ENCODE measurements at places on chromosomes 5 and 9.

- no peak for DNase-seq
These were observed 6.0 kb upstream of the FAM163B start for GRCh38 chr9:133615186-133615585.

DNA sequence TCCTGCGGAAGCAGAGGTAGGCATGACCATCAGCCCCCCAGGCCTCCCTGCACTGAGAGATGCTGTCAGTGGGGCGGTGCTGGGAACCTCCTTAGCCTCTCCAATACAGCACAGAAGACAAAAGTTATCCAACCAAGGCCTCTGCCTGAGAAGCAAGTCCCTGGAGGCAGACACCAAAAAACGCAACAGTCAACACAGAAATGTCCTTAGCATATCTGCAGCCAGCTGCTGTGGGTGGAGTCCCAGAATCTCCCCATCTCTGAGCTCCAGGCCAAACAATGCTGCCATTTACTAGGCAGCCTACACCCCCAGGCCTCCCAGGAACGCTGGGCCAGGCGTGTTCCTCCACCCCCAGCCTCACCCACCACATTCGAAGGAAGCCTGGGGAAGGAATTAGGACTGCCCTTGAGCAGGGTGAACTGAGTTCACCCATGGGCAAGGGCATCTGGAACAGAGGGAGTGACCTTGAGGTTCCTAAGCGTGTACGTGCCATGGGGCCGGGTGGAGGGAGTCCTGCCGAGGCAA lies 43.7 kb downstream of the STK10 start:
- DNase-seq, result no peak

DNA sequence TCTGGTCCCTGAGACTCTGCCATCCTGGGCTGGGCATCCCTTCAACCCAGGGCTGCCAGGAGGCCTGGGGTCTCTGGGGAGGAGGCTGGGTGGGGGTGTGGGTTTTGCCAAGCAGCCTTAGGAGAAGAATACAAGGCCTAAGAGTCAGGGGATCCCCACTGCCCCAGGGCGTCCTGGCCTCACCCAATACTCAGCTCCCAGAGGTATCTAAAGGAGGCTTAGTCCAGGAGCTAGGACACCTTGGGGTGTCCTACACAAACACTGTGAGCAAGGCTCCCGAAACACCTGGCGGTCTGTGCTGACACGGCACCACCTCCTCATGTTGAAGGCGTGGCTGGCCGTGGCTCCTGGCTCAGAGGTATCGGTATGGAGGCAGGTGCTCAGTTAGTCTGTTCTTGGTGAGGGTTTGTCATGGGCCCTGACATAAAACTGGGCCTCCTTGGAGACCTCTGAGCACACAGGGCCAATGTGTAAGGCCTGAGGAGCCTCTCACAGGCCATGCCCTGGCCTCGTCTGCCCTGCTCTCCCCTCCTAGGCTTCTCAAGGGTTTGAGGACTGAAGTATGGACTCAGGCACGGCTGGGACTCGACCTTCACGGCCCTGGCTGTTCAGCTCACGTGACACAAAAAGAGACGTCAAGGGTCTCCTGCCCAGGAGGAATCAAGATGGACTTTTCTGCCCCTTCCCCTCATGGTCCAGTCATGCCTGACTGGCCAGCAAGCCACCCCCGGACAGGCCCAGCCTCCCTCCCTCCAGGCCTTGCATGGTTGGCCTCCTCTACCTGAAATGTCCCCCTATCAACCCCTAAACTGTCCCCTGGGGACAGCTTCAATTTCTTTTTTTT lies 277.3 kb downstream of the FSTL4 start:
- no peak for DNase-seq

- no peak for DNase-seq
These were observed 19.9 kb downstream of the NEURL1B start for GRCh38 chr5:172660974-172661373.

GRCh38 chr5:113652161-113652560 lies 138.7 kb downstream of the YTHDC2 start:
- DNase-seq, result no peak

GRCh38 chr9:16871336-16872151 lies 1.1 kb upstream of the BNC2 start:
- peak; percentile 16 for DNase-seq

DNA sequence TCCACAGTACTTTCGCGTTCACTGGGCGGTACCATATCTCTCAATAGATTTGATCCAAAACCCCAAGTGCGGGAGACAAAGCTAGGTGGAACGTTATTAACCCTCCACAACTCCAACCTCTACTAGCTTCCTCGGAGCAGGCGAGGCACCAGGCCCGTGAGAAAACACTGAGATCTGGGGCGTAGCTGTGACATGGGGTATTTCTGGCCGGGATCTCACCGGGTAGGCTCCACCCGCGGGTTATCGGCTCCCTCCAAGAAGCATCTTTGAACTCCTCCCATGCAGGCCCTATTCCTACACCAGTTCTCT lies 350 bp upstream of the SLC25A46 start:
- DNase-seq, result no peak

GRCh38 chr9:87122947-87123685 lies 175.8 kb upstream of the GAS1 start:
- DNase-seq, result no peak

DNA sequence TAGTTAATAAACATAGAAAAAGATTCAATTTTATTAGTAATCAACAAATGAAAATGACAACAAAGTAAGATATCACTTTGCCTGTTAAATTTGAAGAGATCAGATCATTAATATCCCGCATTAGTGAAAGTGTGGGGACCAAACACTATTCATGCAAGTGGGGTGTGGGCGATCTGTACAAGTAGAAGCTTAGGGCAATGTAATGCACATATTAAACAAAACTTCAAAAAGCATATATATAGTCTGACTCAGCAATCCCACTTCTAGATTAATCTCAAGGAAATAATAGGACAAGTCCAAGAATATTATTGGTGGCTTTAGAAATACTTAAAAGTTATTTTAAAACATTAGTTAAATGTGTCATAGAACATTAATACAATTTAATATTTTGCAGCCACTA lies 188.5 kb downstream of the LRRC70 start:
- DNase-seq, result no peak

GRCh38 chr9:119788921-119789320 lies 419.7 kb upstream of the BRINP1 start:
- DNase-seq, result no peak

DNA sequence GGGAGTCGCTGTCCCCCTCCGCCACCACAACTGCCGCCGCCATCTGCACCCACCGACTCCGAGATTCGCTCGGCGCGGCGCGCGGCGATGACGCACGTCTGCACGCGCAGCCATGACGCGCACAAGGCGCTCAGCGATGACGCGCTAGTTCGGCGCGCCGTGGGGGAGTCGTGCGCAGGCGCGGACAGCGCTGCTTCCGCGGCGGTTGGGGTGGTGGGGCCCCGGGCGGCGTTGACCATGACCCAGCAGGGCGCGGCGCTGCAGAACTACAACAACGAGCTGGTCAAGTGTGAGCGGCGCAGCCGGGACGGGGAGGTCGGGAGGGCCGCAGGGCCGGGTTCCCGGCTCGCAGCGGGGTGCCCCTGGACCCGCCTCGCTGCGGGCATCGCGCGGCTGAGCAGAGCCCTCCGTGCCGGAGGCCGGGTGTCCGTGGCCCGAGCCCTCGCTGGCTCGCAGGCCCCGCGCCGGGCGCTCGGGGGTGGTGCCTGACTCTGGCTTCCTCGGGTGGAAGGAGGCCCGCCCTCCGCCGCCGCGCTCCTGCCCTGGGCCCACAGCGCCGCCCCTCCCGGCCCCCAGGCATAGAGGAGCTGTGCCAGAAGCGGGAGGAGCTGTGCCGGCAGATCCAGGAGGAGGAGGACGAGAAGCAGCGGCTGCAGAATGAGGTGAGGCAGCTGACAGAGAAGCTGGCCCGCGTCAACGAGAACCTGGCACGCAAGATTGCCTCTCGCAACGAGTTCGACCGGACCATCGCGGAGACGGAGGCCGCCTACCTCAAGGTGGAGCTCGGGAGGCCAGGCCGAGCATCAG lies at the start of the genes ANAPC2 and SSNA1:
TSS of gene ANAPC2 (minus strand) at position 71 of the 807 bp plus-strand sequence. CDS start at position 43, 28 bp downstream.
TSS of gene SSNA1 (plus strand) at position 187 of the 807 bp plus-strand sequence. CDS start at position 238, 51 bp downstream.
- peak; percentile 93 for DNase-seq

GRCh38 chr5:79806741-79807140 lies 117.1 kb downstream of the CMYA5 start:
- no peak for DNase-seq

GRCh38 chr5:103110403-103110802 lies 9.5 kb downstream of the GIN1 start:
- DNase-seq, result no peak

GRCh38 chr5:6995115-6995514 lies 281.9 kb downstream of the TENT4A start:
- no peak for DNase-seq

DNA sequence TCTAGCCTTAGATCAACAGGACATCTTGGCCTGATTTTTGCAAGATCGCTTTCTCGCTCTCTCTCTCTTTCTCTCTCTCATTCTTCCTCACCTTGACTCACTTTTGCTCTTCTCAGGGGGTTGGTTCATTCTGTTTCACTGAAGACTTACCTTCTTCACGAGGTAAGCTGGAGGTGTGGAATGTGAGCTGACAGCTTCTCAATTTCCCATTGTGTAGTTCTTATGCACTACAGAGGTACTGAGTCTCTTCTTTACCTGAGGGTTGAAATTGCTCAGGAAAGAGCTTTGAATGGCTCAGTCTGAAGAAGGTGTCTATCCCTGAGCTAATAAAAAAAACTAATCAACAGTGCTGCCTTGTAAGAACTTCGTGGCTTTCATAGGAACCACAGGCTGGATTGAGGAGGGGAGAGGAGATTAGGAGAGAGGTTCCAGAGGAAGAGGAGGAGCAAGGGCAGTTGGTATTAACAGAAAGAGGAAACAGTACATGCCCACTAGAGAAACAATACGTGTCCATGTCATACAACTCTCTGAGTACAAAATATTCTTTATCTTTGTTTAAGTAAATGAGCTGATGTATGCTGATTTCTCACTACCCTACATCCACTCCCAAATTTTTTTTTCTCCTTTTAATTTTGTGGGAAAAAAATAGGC lies 192.2 kb downstream of the TMEM167A start:
- DNase-seq, result no peak

DNA sequence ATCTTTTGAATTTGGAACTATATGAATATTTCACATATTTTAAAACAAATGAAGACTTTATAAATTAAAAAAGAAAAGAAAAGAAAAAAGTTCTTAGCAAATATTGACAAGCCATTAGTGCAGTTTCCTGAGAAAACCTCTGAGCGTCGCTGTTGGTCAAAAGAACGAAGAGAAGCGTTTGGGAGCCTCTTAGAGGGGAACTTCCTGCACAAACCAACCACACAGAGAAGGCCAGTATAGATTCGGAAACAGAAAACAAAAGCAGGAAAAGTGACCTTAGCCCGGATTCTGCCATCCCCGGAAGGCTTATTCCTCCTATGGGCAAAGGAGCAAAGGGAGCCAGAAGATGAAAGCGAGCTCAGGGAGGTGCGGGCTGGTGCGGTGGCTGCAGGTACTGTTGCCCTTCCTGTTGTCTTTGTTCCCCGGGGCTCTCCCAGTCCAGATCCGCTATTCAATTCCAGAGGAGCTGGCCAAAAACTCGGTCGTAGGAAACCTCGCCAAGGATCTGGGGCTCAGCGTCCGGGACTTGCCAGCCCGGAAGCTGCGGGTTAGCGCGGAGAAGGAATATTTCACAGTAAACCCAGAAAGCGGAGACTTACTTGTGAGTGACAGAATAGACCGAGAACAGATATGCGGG lies at the start of gene PCDHGB2:
TSS of gene PCDHGB2 (plus strand) at position 205 of the 637 bp plus-strand sequence. CDS start at position 347, 142 bp downstream.
- peak; percentile 50 for DNase-seq

DNA sequence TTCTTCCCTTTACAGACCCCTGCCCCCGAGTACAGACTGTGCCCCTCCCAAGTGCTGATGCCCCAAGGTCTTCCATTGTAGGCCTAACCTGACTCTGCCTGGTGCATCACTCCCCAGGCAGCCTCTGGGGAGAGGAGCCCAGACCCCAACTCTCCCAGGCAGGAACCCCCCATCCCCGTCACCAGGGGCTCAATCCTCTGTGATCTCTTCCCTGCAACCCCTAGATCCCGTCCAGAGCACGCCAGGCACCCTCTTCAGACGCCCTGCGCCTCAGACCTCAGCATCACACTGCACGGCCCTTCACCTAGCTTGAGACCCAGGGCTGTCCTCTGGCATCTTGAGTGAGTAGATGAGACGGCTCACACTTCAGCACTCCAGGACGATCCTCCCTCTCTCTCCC lies 6.4 kb upstream of the EGR1 start:
- DNase-seq, result no peak

- DNase-seq, result no peak
These were observed 168.7 kb upstream of the RPS23 start for GRCh38 chr5:82446809-82447208.

GRCh38 chr9:99412606-99413005 lies 190.5 kb downstream of the SEC61B start:
- DNase-seq, result no peak

DNA sequence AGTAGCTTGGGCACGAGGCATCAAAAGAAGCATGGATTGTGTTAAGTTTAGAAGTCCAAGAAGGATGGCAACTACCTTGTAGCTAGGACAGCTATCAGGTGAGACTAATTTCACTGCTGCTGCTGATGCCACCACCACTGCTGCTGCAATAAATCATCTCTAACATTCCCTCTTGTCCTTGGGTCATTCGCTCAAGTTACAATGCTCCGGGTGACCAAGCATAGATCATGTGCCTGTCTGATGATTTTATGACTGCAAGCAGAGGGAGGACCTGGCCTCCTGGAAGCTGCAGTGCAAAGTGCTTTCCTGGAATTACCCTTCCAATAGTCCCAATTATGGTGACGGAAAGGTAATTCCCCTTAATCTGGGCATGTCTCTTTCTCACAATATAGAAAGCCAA lies 334.4 kb downstream of the PRELID2 start:
- no peak for DNase-seq

DNA sequence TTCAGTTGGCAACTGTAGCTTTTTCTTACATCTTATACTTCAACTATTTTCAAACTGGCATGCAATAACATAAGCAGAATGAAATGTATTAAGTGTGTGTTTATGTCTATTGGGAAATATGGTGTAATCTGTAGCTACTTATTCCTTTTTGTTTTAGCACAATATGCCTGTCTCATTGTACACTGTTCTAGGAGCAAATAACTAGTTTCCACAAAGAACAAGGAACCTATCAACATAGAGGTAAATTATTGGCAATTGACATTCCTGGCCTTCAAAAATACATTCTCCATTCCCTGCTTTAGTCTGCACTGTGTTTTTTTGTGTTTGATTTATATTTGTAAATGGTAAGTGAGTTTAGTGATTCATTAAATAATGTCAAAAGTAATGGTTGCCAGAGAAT lies 75.7 kb downstream of the FBXL7 start:
- no peak for DNase-seq

DNA sequence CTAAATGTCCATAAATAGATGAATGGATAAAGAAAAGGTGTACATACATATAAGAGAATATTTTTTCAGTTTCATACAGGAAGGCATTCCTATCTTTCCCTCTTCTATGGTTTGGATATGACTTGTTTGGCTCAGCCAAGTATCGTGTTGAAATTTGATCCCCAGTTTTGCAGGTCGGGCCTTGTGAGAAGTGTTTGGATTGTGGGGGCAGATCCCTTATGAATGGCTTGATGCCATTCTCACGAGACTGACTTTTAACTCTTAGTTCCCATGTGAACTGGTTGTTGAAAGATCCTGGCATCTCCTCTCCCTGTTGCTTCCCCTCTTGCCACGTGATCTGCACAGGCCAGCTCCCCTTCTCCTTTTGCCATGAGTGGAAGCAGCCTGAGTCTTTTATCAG lies 421.1 kb upstream of the FTMT start:
- DNase-seq, result no peak

GRCh38 chr5:38529955-38530646 lies 26.3 kb downstream of the LIFR start:
- no peak for DNase-seq

GRCh38 chr5:179212870-179213269 lies 132.4 kb downstream of the ADAMTS2 start:
- no peak for DNase-seq

Data from CD4-positive, alpha-beta T cell treated with Interleukin-21 for 1 hour (primary cell).